ENCODE measurements at places on chromosomes 6 and 20. TPM values are rescaled to one million over a fixed set of nuclear protein-coding genes. Genes with fewer than 3 reads are reported as not detected.

DNA sequence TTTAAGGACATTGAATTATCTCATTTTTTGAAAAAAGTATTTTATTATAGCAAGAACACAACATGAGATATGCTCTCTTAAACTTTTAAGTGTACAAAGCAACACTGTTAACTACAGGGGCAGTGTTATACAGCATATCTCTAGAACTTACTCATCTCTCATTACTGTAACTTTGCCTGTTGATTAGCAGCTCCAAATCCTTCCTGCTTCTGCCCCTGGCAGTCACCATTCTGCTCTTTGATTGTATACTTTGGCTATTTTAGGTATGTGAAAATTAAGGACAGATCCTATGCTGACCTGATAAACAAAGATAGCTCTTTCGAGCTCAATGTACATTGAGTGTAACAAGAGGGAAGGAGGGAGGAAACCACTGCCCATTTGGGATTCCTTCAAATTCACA lies 1349.8 kb upstream of the GJE1 start:
- peak overlapping the region; percentile 37 for H3K27ac ChIP-seq
- H3K4me3 ChIP-seq: no peak overlapping the region
- peak; percentile 5 for DNase-seq
- peaks cover 16% of the 10 kb centered on the region for H3K36me3 ChIP-seq

- H3K4me1 ChIP-seq: peaks cover 39% of the 10 kb centered on the region
- H3K27me3 ChIP-seq: no peaks in the 10 kb centered on the region
- no peak overlapping the region for H3K4me3 ChIP-seq
- peaks cover 4% of the 10 kb centered on the region for H3K36me3 ChIP-seq
- no peak overlapping the region for H3K27ac ChIP-seq
- DNase-seq: peak; percentile 24
These were observed 671 bp downstream of the EFHC1 start for GRCh38 chr6:52420668-52421358.

DNA sequence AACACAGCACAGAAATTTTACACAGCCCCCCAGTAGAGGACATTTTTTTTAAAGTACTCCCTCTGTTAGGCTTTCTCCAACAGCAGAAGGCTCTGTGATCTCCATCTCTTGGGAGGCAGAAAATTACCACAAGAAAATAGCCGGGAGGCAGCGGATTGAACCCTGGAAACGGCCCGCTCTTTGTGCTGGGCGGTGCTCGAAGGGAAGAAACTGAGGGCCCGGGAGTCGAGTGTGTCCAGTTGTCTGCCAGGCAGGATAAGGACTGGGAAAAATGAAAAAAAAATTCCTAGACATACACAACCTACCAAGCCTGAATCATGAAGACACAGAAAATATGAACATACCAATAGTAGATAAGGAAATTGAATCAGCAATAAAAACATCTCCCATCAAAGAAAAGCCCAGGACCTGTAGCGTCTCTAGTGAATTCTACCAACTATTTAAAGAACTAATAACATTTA lies 31.5 kb downstream of the POM121L2 start:
- H3K27me3 ChIP-seq: peaks cover 41% of the 10 kb centered on the region
- peak overlapping the region; percentile 86 for H3K4me3 ChIP-seq
- H3K27ac ChIP-seq: peak overlapping the region; percentile 22
- H3K36me3 ChIP-seq: peaks cover 15% of the 10 kb centered on the region
- DNase-seq: no peak
- H3K4me1 ChIP-seq: peaks cover 27% of the 10 kb centered on the region

- no peak for DNase-seq
- H3K27ac ChIP-seq: no peak overlapping the region
- H3K36me3 ChIP-seq: no peaks in the 10 kb centered on the region
- no peak overlapping the region for H3K4me3 ChIP-seq
- H3K27me3 ChIP-seq: peaks cover 1% of the 10 kb centered on the region
These were observed 235.6 kb upstream of the TBX18 start for GRCh38 chr6:85000001-85000400.

GRCh38 chr6:51613558-51613957 lies 473.9 kb downstream of the PKHD1 start:
- no peak overlapping the region for H3K4me3 ChIP-seq
- H3K27me3 ChIP-seq: no peaks in the 10 kb centered on the region
- no peaks in the 10 kb centered on the region for H3K4me1 ChIP-seq
- DNase-seq: no peak
- no peak overlapping the region for H3K27ac ChIP-seq

DNA sequence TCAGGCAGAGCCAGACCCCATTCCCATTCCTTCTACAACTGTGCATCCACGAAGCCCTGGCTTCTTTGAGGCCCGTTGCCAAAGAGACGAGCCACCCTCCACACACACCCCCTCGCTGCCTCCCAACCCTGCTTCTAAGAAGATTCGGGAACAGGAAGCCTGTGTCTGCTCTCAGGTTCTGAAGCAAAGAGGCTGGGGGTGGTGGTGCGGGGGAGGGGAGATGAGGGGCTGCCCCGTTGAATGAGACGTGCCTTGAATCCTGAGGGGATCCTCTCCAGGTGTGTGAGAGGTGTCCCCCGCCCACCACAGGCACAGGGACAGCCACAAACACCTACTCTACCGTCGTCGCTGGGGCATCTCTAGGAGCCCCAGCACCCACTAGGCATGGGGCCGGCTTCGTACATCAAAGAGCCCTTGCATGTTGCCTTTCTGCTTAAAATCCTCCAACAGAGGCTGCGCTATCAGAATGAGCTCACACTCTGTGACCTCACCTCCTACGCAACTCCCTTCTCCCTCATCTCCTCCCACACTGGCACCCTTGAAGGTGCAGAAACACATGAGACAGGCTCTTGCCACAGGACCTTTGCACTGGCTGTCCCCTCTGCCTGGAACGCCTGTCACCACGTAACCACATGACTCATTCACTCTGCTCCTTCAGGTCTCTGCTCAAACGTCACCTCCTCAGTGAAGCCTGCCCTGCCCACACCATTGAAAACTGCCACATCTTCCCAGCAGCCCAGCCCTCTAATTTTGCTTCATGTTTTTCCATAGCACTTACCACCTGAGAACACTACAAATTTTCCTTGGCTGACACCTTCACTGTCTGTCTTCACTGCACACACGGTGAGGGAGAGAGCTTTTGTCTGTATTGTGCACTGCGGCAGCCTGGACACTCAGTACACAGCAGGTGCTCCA lies 58.5 kb downstream of the PREX1 start:
- no peak for DNase-seq
- H3K27me3 ChIP-seq: peaks cover 11% of the 10 kb centered on the region
- H3K4me1 ChIP-seq: peaks cover 14% of the 10 kb centered on the region
- no peaks in the 10 kb centered on the region for H3K36me3 ChIP-seq
- no peak overlapping the region for H3K27ac ChIP-seq
- H3K4me3 ChIP-seq: no peak overlapping the region

GRCh38 chr6:30227242-30227722 lies 14.1 kb upstream of the TRIM26 start:
- H3K27me3 ChIP-seq: peaks cover 26% of the 10 kb centered on the region
- no peak for DNase-seq
- peaks cover 6% of the 10 kb centered on the region for H3K4me1 ChIP-seq
- H3K27ac ChIP-seq: no peak overlapping the region

DNA sequence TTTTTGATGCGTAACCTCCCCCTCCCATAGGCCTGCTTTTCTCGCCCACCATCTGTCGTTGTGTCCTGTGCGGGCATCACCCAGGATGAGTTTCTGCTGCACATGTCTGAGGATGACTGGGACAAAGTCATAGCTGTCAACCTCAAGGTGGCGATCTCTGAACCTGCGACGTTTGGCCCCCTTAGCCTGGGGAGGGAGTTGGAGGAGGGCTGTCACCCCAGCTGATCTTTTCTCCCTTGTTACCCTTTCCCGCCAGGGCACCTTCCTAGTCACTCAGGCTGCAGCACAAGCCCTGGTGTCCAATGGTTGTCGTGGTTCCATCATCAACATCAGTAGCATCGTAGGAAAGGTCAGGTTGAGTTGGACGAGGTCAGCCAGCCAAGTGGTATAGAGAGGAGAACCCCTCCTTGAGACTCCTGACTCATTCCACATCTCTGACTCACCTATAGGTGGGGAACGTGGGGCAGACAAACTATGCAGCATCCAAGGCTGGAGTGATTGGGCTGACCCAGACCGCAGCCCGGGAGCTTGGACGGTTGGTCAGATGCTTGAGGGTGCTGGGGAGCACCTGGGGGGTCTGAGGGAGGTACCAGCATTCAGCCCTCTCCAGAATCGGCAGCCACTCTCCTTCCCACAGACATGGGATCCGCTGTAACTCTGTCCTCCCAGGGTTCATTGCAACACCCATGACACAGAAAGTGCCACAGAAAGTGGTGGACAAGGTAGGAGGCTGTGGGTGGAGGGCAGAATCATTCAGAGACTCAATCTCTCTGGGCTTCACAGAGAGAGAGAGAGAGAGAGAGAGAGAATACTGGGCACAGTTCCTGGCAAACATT lies 954 bp downstream of the HSD17B8 start:
- DNase-seq: peak; percentile 52
- peaks cover 65% of the 10 kb centered on the region for H3K4me1 ChIP-seq
- H3K27me3 ChIP-seq: peaks cover 8% of the 10 kb centered on the region
- H3K36me3 ChIP-seq: peaks cover 59% of the 10 kb centered on the region
- peak overlapping the region; percentile 97 for H3K27ac ChIP-seq

DNA sequence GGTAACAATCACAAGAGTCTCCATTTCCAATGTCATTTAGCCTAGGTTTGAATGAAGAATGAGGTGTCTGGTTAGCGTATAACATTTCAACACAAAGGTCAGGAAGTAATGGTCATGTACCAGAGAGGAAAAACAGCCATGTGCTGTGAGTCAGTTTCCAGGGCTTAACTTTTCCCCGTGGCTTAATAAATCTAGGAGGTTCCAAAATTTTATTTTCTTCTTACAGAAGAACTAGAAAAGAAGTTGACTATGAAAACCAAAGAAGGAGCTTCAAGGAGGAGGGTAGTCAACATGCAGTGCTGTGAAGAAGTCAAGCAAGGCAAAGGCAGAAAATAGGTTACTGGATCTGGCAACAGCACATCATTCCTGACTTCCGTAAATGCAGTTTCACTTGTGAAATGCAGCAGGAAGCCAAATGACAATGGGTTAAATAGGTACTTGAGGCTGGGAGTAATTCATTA lies 8.4 kb upstream of the GABRR2 start:
- no peaks in the 10 kb centered on the region for H3K4me1 ChIP-seq
- H3K4me3 ChIP-seq: no peak overlapping the region
- peaks cover 26% of the 10 kb centered on the region for H3K36me3 ChIP-seq
- no peaks in the 10 kb centered on the region for H3K27me3 ChIP-seq
- DNase-seq: no peak
- H3K27ac ChIP-seq: no peak overlapping the region

GRCh38 chr6:81084776-81085430 lies 667.6 kb downstream of the TENT5A start:
- no peaks in the 10 kb centered on the region for H3K27me3 ChIP-seq
- H3K36me3 ChIP-seq: no peaks in the 10 kb centered on the region
- no peak overlapping the region for H3K27ac ChIP-seq

DNA sequence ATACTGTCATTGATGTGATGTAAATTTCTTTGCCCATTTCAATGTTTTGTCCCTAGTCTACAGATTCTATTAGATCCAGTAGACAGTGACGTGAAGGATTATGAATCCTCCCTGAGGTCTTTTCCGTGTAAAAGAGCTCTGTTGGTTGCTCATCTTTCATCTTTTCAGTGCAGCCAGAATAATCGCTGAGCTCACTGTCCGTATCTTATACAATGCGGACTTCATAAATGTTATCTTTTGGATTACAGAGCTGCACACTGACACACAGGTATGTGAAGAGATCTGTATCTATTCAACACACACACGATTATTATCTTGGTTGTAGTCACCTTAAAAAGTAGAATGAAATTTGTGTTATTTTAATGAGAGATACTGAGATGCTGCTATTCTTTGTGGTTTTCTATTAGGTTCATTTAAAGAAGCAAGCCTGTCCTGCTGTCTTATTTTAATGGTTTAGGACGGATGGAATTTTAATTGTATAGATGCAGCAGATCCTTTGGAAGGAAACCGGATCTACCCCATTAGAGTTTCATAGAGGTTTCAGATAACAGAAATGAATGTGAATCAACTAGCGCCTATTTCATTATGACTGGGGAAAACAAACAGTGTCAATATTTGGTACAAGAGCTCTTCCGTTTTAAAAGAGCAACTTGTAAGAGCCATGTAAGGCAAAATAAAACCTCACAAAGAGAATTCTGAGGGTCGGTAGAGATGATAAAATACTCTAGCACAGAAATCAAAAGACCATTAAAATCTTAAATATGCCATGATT lies 79.4 kb downstream of the BMP6 start:
- no peaks in the 10 kb centered on the region for H3K4me1 ChIP-seq
- peaks cover 21% of the 10 kb centered on the region for H3K27me3 ChIP-seq
- DNase-seq: no peak
- no peak overlapping the region for H3K4me3 ChIP-seq
- no peaks in the 10 kb centered on the region for H3K36me3 ChIP-seq

- no peaks in the 10 kb centered on the region for H3K4me1 ChIP-seq
- no peak for DNase-seq
- no peak overlapping the region for H3K27ac ChIP-seq
- H3K36me3 ChIP-seq: no peaks in the 10 kb centered on the region
- H3K4me3 ChIP-seq: no peak overlapping the region
These were observed 86.7 kb upstream of the THBS2 start for GRCh38 chr6:169340395-169340794.

DNA sequence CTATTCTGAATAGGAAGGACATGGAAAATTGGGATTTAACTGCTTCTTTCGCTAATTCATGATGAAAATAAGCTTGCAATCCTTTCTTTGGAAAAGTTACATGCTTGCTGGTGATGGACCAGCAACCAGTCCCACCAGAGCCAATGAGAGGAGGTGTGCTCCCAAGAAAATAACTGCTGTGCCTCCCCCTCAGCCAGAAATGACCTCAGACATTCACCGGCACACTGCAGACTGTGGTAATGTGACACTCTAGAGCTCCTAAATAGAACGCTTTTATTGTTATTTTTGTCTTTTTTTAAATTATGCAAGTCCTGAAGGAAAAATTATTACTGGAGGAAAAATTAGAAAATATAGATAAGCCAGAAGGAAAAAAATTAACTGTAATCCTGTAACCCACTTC lies 2.6 kb downstream of the PYGB start:
- peak overlapping the region; percentile 47 for H3K4me3 ChIP-seq
- DNase-seq: no peak
- peaks cover 18% of the 10 kb centered on the region for H3K36me3 ChIP-seq
- H3K27me3 ChIP-seq: no peaks in the 10 kb centered on the region
- H3K4me1 ChIP-seq: peaks cover 58% of the 10 kb centered on the region
- no peak overlapping the region for H3K27ac ChIP-seq

The MDC1 gene
- 14.5 TPM for total RNA-seq

The PET117 gene
- 11.1 TPM for total RNA-seq

The SLC17A1 gene
- total RNA-seq: not detected

The KIFC1 gene
- 38.2 TPM for total RNA-seq

The MLN gene
- not detected for total RNA-seq

The PLA2G7 gene
- total RNA-seq: not detected

The SCUBE3 gene
- 70.6 TPM for total RNA-seq

The GTSF1L gene
- not detected for total RNA-seq

The LAMP5 gene
- not detected for total RNA-seq

Measured in HFFc6 (cell line).